Thoracic aorta (tissue), 2 donors: ENCODE measurements at places on chromosomes 4 and X.

GRCh38 chr4:98287328-98287727 lies 26.1 kb downstream of the RAP1GDS1 start:
- DNase-seq = no peak

GRCh38 chr4:140982613-140983340 lies 150.5 kb downstream of the RNF150 start:
- no peak for DNase-seq

DNA sequence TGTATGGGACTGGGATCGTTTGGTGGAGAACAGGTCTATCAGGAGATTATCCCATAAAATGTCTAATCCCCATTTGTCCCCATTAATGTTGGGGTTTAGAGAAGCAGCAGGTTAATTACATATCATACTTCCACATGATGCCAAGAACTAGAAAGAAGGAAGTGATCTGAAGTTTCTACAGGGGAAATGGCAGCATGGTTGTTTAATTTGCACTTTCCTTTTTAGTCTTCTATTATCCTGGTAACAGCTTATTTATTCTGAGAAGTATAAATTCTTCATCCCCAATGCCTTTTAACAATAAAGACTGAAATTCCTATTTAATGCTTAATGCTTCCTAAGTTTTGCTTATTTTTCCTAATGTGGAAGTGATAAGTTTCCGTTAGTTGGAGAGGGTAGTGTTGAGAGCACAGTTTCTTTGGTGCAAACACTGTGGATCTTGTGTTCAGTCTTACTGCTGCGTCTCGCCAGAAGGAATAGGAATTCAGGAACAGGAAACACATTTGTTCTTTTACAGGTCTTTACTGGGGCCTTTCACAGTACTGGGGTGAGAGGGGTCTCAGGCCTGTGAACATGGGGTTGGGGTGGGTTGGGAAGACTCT lies 59.5 kb upstream of the TADA2B start:
- DNase-seq = no peak

DNA sequence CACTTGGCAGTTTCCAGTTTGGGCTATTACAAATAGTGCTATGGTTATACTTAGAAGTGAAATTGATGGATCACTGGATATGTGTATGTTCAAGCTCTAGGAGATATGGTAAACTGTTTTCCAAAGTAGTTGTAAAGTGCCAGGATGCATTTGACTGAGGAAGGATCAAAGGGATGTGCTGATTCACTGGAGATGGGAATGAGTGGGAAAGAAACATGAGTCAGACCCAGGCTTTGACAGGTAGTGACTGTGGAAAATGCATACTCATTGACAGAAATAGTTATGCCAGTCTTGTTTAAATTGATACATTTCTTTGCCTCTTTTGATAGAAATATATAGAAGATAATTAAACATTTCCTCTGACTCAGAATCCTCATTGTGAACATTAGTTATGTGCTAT lies 77.9 kb downstream of the CEP135 start:
- DNase-seq = no peak
